ENCODE measurements at places on chromosomes 12 and 14.

DNA sequence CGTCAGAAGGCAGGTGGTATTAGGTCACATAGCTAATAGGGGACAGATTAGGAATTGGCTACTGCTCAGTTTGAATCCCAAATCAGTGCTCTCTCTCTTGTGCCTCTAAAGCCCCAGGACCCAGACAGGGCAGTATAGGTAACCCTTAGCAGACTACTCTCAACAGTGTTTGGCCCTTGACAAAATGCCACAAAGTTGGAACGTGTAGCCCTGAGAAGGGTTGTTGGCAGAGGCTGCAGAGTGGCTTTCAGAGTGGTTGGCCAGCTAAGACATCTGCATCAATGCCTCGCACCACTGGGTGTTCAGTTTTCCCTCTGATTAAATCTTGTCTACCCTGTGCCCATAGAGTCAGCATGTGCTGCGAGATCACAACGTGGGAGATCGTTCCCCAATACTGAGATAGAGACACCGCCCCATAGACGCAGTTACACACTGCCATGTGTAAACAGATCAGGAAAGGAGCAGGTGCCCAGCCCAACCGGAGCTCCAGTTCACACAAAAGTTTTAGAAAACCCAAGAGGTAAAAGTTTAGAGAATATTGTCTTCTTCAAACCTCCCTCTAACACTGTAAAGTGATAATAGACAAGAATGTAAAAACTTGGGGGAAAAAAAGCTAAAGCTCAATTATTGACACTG is 48.3 kb downstream of the EML1 start:
- DNase-seq, result no peak

GRCh38 chr12:66379616-66380015 is 77.3 kb downstream of the HELB start:
- no peak for DNase-seq

- no peak for DNase-seq
These were observed 6.0 kb upstream of the SHMT2 start for GRCh38 chr12:57223191-57224165.

DNA sequence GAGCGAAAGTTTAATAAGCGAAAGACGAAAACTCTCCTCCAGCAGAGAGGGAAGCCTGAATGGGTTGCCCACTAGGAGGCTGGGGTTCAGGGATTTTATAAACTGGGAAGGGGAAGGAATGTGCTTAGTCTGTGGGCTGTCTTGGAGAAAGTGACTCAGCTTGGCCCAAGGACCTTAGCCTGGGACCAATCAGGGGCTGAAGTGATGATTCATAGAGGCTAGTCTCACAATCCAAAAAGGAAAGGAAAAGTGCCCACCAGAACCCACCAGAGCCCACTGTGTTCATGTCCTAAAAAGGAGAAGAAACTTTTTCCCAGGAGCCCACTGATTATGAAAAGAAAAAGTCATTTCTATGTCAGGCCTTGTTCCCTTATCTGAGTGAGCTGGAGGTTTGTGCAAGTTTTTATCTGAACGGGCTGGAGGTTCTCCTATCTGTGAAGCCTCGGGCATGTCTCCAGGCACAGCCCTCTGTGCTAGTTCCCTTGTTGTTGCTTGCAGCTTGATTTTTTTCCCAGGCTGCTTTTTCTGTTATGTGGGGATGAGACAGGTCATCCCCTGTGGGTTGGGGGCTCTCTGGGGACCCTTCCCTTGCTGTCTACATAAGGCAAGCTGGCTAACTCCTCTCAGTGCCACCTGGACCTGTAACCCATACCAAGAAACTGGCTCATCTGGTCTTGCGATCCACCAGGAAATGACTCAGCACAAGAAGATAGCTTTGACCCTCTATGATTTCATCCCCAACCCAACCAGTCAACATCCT is 8.3 kb upstream of the GOLGA5 start:
- DNase-seq, result peak; percentile 63

DNA sequence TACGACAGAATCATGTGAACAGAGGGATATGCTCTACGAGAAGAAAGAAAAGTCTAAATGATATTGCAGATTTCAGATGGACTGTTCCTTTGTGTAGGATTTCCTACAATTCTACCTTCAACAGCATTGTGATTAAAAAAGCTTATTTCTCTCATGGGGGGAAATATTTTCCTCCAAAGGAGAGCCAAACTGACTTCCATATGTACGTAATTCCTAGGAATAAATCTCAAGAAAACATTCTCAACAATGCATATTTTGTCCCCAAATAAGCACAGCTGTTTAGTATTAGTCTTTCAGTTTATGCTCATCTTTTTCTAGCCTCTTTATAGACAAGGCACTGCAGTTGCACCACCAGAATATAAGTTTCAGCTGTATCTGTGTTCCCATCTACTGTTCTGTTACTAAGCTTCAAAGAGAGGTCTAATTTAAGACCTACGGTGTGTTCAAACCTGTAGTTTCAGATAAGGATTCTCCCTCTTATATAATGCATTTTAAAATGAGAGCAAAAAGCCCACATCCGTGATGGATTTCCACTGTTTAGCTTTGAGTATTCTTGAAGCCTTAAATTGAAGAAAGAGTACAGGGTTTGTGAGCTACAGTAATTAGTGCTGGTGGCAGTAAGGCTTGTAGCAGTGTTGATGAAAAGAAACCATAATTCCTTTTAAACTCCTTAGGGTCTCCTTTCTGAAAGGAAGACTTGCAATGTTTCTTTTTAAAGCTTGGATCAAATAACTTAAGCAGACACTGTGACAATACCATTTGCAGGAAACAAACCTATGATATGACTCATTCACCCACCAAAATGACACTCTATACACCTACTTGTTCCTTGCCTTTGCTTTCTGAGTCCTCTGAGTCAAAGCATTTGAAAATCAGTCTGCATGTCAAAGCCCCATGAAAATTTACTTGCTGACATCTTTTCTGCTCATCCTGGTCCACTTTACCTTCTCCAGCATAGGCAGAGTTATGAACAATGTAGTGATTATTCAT is 754.1 kb downstream of the NOVA1 start:
- no peak for DNase-seq

DNA sequence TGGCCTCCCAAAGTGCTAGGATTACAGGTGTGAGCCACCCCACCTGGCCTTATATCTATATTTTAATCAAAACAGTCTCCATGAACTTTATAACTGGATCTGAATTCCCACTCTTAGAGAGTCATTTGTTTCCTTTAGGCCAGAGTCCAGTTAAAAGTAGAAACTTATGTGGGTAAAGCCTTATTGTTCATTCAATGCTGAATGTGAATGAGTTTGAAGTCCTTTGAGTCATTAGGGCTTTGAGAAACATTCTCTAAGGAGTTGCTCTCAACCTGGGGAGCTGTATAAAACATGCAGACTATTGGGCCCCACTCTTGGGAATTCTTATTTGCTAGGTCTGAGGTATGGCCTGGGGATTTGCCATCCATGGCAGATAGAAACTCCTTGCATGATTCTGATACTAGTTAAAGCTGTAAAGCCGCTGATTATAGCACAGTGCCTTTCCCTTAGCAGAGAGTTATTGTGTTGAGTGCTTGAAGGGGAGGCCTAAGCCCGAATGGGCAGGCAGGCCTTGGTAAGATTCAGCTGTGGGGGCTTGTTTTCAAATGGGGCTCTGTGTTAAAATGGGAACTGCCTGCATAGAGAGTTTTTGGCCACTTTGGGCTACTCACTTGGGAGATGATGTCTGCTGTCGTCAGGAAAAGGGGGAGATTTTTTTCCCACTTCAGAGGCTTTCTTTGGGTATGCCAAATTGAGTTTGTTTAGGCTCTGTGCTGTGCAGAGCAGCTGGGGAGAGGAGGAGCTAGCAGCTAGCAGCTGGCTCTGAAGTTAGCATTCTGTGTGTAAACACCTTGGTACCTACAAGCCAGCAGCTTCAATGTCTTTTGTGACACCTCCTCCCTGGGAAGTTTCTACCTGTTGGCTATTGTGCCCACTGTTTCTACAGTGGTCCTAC is 117.5 kb downstream of the DACT1 start:
- DNase-seq, result no peak

DNA sequence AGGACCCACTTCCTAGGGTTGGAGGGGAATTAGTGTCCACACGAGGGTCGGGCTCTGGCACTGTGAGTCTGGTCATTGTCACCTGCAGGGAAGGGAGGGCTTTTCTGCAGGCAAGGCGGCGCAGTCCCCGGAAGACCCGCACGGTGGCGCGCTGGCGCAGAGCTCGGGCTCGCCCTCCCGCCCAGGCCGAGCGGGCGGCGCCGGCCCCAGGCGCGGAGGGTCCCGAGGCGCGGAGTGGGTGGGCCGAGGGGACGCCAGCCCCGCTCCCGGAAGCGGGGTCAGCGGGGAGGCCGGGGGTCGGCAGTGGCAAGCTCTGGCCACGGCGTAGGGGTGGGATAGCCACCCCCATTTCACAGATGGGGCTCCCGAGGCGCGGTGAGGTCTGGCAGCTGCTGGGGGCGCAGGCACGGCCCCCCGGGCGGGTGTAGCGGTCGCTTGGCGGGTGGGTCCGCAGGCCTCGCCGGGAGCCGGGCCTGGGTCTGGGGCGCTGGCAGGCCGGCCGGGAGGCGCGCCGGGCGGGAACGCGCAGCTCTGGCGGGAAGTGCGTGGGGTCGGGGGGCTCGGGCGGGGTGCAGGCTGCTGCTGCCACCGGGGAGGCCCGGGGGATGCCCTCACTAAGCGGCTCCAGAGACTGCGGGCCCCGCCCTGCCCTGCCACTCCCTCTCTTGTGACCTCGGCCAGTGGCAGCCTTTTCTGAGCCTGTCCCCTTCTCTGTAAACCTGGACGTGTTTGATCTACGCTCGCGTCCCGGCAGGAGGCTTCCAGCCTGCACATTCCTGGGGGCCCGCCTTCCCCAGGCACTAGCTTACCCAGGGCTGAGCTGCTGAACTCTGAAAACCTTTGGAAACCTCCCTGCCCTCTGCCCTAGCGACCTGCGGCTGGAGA is 46.1 kb downstream of the CYP46A1 start:
- peak; percentile 9 for DNase-seq

GRCh38 chr12:14310866-14311265 is 54.6 kb upstream of the ATF7IP start:
- DNase-seq, result no peak

- DNase-seq, result no peak
These were observed 139.0 kb downstream of the SYNE2 start for GRCh38 chr14:63991833-63992232.

DNA sequence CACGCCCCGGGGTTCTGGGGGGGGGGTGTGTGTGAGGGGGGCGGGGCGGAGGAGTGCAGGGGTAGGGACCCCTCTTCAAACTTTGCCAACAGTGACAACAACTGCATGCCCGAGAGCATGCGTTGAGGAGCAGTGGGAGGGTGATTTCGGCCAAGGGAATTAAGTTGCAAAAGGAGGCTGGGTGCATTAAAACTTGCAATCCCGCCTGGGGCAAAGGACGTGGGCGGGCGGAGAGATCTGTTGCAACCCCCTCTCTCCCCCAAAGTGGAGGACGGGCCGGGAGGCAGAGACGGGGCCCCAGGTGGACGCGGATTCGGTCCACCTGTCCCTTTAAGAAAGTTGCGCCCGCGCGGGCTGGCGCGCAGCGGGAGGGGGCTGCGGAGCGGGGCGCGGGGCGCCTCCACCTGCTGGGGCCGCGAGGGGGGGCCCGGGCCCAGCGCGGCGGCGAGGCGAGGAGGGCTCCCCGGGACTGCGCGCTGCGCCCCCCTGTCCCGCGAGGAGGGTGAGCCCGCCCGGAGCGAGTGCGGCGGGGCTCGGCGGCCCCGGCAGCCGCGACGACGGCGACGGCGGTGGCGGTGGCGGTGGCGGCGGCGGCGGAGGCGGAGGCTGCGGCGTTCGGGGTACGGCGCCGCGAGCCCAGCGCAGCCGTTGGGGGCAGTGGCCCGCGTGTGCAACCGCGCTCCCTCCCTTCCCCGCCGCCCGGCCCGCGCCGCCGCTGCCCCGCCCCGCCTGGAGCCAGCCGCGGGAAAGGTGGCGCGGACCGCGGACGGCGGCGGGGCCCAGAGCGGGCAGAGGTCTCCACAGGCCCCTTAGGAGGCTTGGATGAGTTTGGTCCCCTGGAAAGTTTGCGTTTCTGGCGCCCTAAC is 530 bp upstream of the FOXN4 start:
- DNase-seq, result no peak

All from AG10803 (cell line).